ENCODE measurements at places on chromosomes 2 and 18.

- DNase-seq = no peak
Measured at GRCh38 chr2:11029136-11029535, 117.4 kb downstream of the KCNF1 start.

- no peak for DNase-seq
Measured at GRCh38 chr2:60095202-60095815, 458.1 kb downstream of the BCL11A start.

- no peak for DNase-seq
Measured at GRCh38 chr2:43019536-43020183, 206.7 kb downstream of the ZFP36L2 start.

GRCh38 chr2:5991305-5991968, 299.3 kb downstream of the SOX11 start:
- no peak for DNase-seq

DNA sequence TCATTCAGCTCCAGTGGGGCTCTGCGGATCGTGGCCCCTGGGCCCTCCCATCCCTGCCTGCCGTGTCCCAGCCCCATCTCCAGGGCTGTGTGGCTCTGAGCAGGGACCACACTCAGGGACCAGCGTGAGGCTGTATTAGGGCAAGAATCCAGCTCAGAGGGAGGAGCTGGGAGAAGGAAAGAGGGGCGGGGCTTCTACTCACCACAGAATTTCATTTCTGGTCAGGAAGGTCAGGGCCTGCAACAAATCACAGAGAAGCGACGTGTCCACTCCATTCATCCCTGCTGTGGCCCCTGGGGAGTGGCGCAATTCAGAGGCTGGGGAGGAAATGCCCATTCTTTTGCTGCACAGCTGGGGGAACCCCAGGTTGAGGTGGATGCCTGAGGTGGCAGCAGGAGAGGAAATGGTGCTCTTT, 828 bp downstream of the CIB4 start:
- DNase-seq = no peak

DNA sequence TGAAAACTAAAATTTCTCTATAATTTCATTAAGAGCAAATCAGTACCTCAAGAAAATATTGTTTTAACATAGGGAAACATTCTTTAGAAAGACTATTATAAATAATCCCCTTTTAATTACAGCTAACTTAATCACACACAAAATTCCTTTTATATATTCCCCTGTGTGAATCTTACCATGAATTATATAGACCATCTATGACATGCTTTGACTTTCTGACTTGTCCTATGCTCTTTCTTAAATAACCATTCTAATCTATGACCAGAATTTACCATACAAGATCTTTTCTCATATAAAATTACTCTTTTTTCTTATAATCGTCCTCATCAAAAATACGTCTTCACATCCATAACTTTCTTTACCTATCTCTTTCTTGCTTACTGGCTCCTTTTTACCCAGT, 824.2 kb upstream of the FAM98A start:
- no peak for DNase-seq

DNA sequence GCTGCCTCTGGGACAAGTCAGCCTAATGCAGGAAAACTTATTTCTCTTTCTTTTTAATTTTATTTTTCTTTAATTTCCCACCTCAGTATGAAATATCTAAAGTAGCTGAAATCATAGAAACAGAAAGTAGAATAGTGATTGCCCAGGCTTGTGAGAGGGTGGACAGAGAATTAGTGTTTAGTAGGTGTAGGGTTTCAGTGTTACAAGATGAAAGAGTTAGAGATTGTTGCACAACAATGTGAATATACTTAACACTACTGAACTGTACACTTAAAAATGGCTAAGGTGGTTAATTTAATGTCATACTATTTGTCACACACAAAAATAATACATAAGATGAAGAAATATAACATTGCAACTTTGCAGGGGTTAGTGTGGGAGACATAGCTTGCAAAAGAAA, 80.8 kb downstream of the NAT8 start:
- DNase-seq = no peak

DNA sequence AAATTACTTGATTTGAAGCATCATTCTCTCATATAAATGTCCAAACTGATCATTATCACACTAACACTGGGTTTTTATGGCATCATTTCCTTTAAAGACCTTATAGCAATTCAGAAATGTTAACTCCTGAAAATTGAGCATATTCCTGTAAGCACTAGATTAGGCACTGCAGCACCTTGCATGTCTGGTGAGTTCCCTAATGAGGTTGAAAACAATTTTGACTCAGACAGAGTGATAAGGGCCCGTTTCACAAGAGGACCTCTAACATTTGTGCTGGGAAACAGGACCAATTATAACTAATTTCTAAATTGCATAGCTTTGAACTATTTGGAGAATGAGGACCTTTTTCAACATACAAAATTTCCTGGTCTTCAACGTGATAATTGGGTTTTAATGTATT, 69.9 kb downstream of the OSBPL6 start:
- DNase-seq = no peak

- no peak for DNase-seq
Measured at GRCh38 chr2:23489471-23490322, 104.7 kb downstream of the KLHL29 start.

DNA sequence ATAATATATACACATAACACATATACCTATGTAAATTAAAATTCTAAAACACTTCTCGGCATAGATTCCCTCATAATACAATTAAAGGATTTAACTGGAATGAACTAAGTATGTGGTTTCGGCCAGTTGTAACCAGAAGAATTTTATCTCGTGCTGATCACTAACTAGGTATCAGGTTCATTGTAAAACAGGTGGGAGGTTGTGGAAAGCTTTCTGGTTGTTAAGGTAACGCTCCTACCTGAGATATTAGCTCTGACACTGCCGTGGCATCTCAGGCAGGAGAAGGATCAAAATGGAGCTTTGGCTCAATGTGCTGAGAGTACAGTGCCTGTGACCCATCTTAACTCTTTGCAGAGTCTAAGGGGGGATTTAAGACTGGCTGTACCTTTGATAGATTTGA, 42.5 kb downstream of the SLC9A2 start:
- DNase-seq = no peak

- DNase-seq = no peak
Measured at GRCh38 chr2:119004602-119005001, 62.6 kb downstream of the MARCO start.

DNA sequence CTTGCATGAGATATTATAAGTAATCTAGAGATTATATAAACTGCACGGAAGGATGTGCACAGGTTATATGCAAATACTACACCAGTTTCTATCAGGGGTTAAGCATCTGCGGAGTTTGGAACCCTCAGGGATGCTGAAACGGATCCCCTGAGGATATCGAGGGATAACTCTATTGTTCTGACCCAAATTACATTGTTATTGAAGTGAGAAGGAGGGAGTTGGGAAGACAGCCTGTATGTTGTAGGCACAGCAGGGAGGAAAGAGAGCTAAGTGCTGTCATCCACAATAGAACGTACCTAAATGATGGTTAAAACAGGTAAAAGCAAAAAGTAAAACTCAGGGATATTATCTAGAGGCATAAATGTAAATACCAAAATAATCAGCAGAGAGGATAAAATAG, 44.6 kb upstream of the SMAD2 start:
- DNase-seq = no peak

GRCh38 chr2:62337403-62337802, 141.5 kb downstream of the B3GNT2 start:
- DNase-seq = no peak

- no peak for DNase-seq
Measured at GRCh38 chr2:11753452-11753885, 7.0 kb downstream of the LPIN1 start.

DNA sequence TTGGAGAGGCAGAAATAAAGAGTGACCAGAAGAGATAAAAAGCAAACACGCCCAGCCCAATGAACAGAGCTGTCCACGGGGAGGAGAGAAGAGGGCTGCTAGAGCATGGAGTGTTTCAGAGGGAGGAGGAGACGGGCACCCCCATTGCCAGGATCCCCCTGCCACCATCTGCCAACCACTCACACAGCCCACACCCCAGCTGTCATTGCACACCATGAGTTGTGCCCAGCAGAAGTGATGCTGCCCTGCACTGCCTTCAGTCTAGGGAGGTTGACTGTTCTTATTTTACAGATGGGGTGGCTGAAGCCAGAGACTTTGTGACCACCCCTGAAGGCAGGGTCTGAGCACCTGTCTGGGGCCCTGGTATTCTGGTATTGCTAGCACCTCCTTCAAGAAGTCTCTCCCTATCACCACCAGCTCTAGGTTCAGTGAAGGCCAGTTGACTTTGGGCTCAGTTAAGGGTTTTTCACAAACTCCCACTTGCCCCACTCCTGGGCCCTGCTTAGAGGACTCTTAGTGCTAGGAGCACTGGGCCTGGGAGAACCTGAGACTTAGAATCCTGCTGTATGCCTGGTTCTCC, 2.4 kb downstream of the FABP1 start:
- no peak for DNase-seq

- DNase-seq = no peak
Measured at GRCh38 chr2:220107380-220107791, 480.0 kb downstream of the SLC4A3 start.

DNA sequence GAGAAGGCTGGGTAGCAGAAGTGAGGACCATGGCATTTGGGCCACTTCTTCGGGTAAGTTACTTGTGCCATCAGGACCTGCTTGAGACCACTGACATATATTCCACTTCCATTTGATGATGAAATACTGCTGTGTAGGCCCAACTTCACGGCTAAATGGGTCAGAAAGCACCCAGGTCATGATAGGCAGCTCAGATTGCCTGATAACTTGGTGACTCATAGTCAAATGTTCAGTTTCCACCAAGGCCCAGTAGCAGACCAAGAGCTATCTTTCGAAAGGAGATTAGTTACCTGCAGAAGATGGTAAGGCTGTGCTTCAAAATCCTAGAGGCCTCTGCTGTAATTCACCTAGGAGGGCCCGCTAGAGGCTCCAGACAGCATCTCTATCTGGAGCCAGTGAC, 31.8 kb upstream of the MEX3C start:
- no peak for DNase-seq

GRCh38 chr2:222052934-222053367, 245.8 kb downstream of the PAX3 start:
- no peak for DNase-seq

DNA sequence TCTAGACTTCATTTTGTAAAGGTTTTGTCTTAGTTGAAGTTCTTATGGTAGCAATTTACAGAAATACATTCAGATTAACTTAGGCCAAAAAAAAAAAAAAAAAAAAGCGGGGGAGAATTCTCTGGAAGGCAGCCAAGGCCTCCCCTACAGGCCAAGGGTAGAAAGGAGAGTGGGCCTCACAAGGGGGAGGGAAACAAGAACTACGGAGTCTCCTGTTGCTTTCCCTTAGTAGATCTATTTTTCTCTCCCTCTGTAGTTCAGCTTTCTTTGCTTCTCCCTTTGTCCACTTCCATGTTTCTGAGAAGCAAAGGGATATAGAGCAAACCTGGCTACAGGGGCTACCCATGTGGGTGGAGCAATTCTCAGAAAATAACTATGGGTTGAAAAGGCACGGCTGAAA, 2.4 kb upstream of the STK11IP start:
- no peak for DNase-seq

GRCh38 chr2:85719609-85720240, 25.6 kb downstream of the GNLY start:
- no peak for DNase-seq

- DNase-seq = no peak
Measured at GRCh38 chr2:118967124-118967880, 25.3 kb downstream of the MARCO start.

GRCh38 chr2:48118895-48119294, 212.6 kb upstream of the FBXO11 start:
- DNase-seq = no peak

DNA sequence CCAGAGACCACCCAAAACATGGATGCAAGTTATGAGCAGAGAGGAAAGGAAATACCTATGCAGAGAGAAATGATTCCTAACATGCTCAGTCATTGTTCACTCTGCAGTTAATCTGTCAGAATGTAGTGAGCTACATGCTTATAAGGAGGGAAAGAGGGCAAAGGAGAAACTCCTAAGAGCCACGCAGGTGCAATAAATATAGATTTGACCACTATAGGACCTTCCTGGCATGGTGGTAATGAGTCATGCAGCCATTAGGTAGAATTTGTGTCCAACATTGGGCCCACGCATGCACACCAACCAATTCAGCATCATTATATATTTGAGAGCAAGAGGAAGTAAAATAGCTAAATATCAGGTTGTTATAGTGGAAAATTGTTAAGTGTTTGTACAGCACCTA, 699.9 kb downstream of the DSC3 start:
- DNase-seq = no peak

- no peak for DNase-seq
Measured at GRCh38 chr2:112625474-112626114, 20.1 kb upstream of the SLC20A1 start.

- no peak for DNase-seq
Measured at GRCh38 chr2:158251356-158251755, 149.7 kb downstream of the UPP2 start.

DNA sequence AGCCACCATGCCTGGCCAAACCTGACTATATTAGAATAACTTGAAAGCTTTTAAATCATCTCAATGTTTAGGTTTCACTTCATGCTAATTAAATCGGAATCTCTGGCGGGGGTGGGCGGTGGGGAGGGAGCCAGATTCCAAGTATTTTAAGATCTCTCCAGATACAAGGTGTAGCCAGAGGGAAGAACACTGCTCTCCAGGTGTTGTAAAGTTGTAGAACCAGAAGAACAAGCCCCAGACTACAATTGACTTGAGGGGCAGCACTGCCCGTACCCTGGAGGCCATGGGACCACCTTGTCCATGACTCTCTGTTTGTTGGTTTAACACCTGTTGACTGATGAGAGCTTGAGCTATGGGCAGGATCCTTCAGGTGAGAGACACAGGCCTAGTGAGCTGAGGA, 33.1 kb upstream of the GTF2A1L start:
- DNase-seq = no peak

GRCh38 chr2:217163987-217164386, 304.1 kb upstream of the TNP1 start:
- DNase-seq = no peak

DNA sequence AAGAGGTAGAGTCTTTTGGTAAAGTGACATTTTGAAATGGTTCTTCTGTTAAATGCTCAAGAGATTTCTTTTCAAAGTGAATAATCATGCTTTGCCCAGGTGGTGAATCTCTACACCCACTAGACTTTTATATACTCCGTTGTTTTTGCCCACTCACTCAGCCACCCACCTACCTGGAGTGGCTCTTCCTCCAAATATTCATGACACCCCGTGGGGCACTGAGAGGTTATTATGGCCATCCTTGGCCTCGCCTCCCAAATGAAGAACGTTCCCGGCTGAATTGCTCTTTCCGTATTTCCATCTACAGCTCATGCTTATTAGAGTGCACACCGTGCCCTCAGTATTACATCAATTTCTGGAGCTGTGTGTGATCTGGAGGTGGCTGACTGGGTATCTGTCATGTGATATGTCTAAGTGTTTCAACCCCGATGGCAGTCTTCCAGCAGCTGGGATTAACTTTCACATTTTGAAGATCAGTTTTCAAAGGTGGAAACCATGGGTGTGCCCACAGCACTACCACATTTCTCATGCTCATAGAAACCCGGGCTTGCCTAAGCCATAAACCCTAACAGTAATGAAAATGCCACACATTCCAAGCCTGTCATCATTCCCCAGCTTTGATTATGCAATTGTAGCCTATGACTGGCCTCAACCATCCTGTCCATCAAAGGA, 406.6 kb upstream of the MMADHC start:
- DNase-seq = no peak

GRCh38 chr2:37366773-37367172, 22.3 kb downstream of the QPCT start:
- no peak for DNase-seq

All from hematopoietic multipotent progenitor cell treated with erythropoietin and hydrocortisone succinate and interleukin-3 and kit ligand, for 15 days (in vitro differentiated cells).